ENCODE measurements at places on chromosomes 7 and 10.

- DNase-seq = no peak
Observed at GRCh38 chr7:31407178-31407676, 66.7 kb upstream of the NEUROD6 start.

DNA sequence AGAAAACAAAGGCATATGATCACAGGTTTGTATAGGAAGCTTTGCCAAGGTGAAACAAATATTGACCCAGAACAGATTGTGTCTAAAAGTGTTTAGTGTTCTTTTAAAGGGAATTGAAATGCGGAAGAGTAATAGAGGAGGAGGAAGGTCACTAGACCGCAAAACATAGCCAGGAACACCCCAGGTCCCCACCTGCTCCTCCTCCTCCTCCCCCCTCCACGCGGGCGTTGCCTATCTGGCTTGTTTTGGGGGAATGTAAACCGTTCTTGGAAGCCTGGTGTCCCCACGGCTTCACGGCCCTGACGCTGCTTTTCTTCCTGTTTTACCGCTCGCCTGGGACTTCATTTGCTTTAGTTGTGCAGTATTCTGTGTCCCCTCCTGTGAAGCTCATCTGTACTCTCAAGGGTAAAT is 81.0 kb upstream of the PFKP start:
- no peak for DNase-seq

GRCh38 chr10:18400906-18401245 is 250.5 kb downstream of the NSUN6 start:
- no peak for DNase-seq

- DNase-seq = no peak
Observed at GRCh38 chr10:61882621-61883370, 18.7 kb upstream of the ARID5B start.

GRCh38 chr10:49153971-49154370 is 20.1 kb upstream of the FAM170B start:
- DNase-seq = no peak

DNA sequence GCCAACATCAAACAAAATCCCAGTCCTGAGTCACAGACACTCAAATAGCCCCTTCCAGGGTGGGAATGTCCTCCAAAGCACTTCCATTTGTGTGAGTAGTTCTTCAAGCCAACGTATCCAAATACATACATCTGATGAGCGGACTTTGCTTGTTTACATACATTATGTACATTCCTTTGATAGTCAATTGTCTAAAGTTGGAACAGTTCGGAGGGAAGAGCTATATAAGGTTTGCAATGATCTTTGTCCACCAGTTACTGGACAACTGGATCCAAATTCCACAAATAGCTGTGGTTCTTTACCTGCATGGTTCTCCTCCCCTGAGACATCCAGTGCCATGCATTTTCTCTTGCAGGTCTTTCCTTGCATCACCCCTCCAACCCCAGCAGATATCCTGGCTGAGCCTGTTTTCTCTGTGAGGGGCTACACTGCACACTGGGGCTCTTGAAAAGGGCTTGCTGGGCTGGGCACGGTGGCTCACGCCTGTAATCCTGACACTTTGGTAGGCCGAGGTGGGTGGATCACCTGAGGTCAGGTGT is 4.7 kb upstream of the MGMT start:
- DNase-seq = no peak

DNA sequence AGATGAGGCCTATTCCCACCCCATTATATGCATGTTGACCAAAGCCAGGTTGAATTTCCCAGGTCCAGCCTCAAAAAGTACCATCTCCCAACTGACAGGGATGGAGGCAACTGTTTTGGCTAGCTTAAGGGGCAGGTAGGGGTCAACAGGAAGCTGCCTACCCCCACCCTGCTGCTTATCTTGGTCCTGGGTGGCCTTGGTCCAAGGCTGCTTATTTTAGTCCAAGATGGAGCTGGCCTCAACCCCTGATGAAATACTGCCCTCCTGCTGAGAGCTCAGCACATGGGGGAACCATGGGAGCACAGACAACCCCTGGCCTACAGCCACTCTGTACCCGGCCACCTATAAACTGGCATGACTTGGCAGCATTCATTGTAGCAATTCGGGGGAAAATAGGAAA is 23.1 kb downstream of the MYO1G start:
- DNase-seq = no peak

- DNase-seq = no peak
Observed at GRCh38 chr10:100104300-100104699, 22.6 kb upstream of the CPN1 start.

DNA sequence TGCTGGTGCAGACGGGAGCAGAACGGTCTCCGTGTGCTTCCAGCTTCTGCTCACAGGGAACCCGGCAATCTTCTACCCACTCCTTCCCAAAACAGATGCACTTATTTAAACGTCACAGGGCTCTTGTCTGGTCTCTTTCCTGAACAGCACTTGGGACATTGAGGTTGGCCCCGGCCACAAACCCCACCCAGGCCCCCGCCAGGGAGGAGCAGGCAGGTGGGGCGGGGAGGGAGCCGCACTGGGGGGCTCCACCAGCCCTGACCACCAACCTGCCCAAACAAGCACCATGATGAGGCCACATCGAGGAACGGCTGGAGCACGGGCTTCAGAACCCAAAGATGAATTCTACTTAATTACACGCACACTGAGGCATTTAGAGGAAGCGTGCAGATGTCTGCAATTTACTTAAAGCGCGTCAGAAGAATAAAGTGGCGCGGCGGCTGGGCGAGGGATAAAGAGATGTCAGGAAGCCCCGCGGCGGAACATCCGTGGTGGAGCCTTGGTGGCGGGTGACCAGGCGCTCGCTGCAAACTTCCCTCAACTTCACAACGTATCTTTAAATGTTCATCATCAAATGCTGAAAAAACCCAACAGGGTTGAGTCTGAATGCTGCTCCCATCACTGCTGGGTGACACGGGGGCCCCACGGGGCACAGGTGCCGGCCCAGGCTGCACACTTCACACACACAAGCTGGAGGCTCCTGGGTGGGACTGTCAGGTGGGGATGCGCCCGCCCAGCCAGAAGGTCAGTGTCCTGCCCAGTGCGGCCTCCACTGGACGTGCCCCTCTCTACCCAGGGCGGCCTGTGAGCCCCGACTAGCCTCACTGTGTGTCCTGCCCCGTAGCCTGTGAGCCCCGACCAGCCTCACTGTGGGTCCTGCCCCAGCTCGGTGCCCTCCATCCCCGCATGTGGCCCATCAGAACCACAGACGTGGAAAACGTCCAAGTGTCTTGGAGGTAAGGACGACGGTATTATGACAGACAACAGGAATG is 279.2 kb downstream of the MAD1L1 start:
- no peak for DNase-seq

DNA sequence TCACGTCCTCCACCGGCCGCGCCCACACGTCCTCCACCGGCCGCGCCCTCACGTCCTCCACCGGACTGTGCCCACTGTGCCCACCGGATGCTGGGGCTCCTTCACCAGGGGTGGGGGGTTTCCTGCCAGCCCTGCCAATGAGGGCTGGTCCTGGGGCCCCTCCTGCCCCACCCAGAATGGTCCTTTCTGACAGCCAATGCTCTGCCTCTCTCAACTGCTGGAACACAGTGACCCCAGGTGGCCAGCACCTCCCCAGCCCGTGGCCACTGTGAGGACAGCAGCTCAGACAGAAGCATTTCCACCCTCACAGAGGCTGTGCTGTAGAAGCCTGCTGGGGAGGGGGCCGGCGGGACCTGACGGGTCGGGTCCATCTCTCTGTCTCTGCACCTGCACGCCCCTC is 90.1 kb upstream of the DNAAF5 start:
- no peak for DNase-seq

DNA sequence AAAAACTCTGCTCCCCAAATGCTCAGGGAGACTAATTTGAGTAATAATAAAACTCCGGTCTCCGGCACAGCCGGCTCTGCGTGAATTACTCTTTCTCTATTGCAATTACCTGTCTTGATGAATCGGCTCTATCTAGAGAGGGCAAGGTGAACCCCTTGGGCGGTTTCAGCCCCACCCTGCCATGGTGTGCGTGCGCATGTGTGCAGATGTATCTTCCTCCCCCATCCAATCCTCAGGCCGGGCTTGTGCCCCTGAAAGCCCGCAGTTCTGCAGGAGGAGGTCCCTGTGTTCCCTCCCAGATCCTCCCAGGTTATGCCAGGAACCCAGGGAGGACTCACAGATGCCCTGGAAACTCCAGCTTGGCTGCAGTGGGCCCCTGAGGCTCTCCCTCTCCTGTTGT is 48.3 kb upstream of the MYL10 start:
- no peak for DNase-seq

- DNase-seq = no peak
Observed at GRCh38 chr10:44973323-44974081, 5.1 kb downstream of the DEPP1 start.

- no peak for DNase-seq
Observed at GRCh38 chr10:95559471-95559870, 1.7 kb downstream of the SORBS1 start.

DNA sequence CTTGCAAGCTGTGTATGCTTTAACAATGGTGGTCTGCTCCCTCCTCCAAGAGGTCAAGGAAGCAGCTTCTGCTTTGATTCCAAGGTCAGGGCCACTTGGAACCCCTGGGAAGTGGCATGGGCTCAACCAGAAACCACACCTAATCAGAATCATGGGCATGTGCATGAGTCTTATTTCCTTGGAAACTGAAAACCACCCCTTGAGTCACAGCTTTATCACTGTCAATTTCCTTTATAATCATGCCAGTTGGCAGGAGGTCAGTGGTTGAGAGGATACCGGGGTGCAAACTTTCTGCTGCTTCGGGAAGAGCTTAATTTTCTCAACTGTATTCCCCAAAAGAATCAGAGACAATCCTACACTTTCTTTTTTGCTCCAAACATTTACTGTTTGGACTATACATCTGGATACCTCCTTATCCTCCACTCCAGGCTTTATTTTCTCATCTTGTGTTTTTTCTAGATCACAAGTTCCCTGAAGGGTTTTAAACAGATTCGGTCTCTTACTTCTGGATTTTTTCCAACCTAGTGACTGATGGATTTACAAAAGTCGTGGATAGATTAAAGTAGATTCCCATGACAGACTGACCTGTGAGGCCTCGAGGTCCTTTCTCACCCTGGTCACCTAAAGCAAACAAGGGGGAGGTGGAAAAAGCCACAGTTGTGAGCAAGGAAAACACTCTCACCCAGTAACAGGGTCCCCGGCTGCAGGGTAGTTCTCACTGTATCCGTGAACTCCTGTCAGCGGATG is 36.0 kb downstream of the COL17A1 start:
- no peak for DNase-seq

GRCh38 chr7:29989257-29989995 is at the start of gene SCRN1:
TSS of gene SCRN1 (minus strand) at chr7:29989801. CDS start at chr7:29969067, 20,734 bp downstream.
- DNase-seq = no peak
